ENCODE measurements at places on chromosomes 1 and 21.

DNA sequence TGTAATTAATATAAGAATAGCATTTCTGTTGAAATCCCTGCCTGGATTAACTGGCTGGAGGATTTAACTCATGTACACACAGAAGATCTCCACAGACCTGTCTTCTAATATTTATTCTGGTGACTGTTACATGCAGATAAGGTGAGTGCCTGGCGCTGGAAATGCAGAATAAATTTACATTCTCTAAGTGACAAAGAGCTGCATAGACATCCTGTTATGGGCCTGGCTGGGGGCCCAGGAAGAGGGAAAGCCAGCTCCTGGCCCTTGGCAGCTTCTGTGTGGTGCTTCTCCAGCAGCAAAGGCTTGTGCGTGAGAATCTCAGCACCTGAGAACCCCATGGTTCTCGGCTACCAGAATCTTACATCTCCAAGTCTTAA, 446.6 kb downstream of the PTPRU start:
- no peak for DNase-seq

DNA sequence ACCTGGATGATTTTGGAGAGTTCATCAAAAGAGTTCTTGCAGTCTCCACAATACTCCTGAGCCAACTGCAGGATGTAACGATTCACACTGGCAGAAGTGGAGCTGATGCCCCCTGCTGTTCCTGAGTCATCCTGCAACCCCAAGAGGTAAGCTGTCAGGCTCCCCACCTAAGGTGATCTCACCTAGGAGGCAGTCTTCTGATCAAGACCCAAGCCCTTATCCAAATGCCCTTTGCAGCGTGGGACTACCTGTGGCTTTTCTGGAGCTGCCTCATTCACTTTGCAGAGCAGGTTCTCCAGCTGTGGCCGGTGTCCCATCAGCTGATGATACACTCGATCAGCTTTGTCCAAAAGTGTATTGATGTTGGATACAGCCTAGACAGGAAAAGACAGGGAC, 96.4 kb downstream of the UBR4 start:
- DNase-seq, result peak; percentile 64

GRCh38 chr1:26827106-26827604, 667 bp downstream of the ZDHHC18 start:
- no peak for DNase-seq

- DNase-seq, result peak; percentile 86
Measured at GRCh38 chr1:226939438-226940028, 561 bp upstream of the COQ8A start.

DNA sequence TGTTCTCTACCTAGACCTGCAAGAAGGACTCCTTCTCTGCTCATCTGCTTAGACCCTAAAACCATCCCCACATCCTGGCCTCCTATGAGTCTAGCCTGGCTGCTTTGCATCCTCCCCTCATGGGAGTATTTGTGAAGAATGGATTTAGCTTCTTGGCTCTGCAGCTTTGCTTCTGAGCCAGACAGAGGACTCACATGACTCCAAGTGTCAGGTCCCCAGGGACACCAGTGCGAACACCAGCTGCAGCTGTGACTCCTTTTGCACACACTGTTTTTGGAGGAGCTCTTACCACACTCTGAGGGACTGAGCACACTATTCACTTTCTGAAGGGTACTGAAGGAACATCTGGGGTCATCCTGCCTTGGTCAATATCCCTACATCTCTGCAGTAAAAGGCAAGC, 131.8 kb upstream of the SGIP1 start:
- peak; percentile 77 for DNase-seq

DNA sequence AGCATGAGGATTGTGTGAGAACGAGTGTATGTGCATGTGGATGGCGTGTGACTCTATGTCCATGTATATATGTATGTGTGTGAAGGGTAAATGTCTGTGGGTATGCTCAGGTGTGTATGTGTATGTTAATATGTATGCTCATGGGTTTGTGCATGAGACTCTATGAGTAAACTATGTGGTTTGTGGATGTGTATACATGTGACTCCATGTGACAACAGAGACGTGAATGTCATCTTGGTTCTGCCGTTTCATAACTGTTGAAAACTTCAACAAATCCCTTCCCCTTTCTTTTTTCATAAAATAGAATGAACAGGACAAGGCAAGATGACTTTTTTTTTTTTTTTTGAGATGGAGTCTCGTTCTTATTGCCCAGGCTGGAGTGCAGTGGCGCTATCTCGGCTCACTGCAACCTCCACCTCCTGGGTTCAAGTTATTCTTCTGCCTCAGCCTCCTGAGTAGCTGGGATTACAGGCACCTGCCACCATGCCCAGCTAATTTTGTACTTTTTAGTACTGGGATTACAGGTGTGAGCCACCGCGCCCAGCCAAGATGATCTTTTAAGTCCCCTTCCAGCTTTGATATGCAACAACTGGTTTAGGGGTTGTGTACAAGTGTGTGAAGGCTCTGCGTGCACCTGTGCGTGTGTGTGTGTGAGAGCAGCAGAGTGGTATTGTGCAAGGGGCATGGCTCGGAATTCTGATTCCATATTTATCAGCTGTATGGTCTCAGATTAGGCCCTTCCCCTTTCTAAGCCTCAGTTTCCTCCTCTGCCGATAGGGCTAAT, 106.3 kb downstream of the EBNA1BP2 start:
- DNase-seq, result no peak

GRCh38 chr1:31767225-31767624, 3.1 kb upstream of the ADGRB2 start:
- DNase-seq, result no peak

DNA sequence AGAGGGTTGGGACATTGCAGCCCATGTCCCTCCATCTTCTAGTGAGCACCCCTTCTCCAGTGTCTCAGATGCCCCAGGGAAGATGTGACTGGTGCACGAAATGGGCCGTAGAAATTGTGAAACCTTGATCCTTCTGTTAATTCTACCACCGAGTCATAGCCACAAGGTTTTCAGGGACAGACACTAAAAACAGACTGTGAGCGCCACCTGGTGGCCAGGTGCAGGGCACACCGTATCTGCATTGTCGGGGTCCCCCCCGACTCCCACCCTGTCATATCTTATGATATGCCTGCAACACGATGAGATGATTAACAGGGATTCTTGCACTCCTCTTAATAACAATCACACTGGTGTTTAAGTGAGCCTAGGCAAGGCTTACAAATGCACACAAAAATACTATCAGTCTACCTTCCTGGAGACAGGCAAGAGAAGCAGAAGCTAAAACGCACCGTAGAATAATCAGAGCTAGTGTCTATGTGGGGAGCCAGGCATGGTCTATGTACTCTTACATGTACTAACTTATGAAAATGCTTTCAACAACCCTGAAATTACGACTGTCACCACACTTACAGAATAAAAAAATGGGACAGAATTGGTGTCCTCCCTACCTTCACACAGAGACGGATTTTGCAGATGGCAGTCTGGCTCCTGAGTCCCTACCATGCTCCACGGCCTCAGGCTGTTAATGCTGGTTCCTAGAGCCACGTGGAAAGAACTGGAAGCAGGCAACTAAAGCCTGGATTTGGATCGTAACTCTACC, 57.9 kb downstream of the FHAD1 start:
- DNase-seq, result peak; percentile 72

- no peak for DNase-seq
Measured at GRCh38 chr1:168110896-168111545, 25.7 kb downstream of the GPR161 start.

- no peak for DNase-seq
Measured at GRCh38 chr1:38084700-38085099, 38.1 kb upstream of the POU3F1 start.

DNA sequence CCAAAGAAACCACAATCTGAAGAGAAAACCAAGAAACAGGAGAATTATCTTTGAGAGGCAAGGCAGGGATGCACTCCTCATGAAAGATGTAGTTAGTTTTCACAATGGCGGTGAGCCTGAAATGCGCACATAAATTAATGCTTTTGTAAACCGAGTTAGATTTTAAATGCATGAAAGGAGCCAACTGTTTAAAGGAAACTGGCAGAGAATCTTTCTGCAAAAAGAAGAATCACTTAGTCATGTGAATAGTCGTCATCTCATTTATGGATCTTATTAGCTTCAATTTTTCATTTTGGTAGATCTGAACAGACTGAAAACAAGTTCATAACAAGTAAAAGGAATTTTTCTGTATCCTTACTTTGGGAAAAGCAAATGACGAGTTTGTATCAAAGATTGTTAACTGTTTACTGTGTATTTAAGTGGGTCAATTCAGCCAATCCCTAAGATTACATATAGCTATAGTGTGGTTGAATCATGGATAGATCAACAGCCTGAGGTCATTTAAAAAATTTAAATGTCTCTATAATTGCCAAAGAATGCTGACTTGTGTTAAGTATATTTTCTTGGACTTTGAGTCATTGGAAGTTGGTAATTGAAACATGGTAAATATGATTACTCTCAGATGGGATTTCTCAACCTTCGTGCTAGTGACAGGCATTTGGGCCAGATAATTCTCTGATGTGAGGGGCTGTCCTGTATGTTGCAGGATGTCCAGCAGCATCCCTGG, 226.6 kb upstream of the KAZN start:
- no peak for DNase-seq

DNA sequence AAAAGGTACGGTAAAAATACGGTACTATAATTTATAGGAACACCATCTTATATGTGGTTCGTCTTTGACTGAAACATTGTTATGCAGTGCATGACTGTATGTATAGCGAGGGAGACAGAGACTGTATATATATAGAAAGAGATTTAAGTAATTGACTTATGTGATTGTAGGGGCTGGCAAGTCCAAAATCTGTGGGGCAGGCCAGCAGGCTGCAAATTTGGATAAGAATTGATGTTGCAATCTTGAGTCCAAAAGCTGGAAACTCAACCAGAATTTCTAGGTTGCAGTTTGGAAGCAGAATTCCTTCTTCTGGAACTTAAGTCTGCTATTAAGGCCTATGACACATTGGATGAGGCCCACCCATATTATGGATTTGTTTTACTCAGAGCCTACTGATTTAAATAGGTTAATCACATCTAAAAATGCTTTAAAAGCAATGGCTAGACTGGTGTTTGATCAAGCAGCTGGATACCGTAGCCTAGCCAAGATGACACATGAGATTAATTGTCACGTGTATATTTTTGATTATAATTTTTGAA, 42.0 kb downstream of the LAMC1 start:
- no peak for DNase-seq

DNA sequence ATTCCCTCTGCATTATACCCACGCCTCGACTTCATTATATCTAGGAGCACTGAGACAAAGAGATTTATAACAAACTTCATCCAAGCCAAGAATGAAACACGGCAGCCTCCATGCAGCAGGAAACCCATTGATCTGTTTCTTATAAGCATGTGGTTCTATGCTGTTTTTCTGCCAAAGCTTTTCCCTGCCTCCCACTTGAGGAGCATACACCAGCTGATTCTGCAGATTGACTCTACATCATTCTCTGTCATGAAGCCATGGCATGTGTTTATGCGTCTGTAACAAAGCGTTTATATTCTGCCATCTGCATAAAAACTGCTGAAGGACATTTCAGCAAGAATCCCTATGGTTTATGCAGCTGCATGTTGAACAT, 102.0 kb downstream of the CYYR1 start:
- DNase-seq, result no peak

- no peak for DNase-seq
Measured at GRCh38 chr1:41850029-41850428, 68.7 kb downstream of the HIVEP3 start.

DNA sequence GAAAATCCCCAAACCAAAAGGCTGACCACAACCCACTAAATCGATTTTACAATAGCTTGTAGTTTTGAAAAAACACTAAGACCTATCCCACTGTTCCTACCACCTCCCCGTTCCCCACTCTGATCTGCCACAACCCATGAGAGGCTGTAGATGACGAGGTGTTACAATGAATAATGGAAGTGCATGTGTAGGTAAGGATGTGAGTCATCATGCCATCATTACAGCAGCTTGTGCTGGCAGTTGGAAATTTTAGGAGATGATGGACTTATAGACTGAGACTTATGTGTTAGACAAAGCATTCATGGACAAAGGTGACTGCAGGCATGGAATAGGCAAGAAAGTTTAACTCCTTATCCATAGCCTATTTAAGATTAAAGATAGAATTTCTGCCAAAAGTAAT, 184.7 kb upstream of the CACYBP start:
- DNase-seq, result no peak

DNA sequence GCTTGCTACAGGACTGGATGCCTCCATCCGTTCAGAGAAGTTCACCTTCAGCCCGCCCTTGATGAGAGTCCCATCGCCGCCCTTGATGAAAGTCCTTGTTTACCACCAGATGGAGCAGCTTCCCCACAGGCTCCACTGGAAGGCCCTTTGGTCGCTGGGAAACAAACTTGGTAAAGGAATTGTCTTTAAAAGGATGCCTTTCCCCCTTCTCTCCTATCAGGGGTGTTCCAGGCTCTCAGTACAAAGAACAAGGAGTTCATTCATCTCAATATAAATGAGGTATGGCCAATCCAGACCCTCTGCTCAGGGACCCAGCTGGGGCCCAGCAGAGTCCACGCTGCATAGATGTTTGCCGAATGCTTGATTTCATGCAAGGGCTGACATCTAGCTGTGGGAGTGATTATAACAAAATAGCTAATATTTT, 50.8 kb downstream of the CAPN9 start:
- peak; percentile 81 for DNase-seq

DNA sequence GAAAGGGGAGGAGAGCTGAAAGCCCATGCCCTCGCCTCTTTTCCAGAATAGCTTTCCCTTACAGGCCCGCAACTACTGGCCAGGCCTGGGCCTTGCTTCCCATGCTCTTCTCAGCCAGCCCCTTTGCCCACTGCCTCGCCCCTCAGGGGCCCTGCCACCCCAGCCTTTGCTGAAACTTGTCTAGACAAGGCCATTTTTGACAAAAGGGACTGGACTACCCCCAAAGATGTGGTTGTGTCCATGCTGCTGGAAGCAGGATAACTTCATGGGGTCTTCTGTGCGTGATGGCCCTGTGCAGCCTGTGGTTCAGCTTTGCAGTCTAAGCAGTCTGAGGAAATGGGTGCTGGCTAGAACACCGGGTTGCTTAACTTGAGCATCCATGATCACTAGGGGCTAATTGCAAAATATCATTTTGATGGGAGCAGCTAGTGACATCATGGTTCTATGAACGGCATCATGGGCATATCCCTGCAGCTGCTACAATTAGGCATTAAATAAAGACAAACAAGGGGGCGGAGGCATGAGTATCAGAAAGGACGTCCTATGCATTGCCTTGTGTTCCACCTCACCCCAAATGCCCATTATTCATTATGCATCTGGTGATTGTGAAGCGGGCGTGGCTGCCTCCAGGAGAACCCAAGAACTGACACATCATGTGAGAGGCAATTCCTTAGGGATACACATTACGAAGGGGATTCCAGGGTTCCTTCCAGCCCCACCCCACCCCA, 36.8 kb downstream of the NTPCR start:
- DNase-seq, result no peak

DNA sequence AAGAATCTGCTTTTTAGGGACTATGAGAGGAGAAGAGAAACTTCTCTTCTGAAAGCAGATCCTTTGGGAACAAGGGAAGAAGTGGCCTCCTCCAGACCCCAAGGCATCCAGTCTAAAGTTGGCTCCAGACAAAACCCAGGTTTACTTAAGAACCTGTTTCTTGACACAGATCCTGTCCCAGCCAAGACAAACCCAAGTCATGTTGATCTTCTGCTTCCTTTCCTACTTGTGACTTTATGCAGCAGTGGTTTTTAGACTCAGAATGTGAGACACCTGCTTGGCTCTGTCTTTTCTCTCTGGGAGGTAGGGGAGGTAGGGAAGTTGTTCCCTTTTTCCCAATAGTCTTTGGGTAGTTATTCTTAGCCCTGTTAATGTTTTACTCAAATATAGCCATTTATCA, 38.3 kb downstream of the ELAPOR1 start:
- DNase-seq, result no peak
